CD4-positive, alpha-beta T cell treated with Interleukin-15 for 4 hours (primary cell): ENCODE measurements at places on chromosomes 4 and X.

DNA sequence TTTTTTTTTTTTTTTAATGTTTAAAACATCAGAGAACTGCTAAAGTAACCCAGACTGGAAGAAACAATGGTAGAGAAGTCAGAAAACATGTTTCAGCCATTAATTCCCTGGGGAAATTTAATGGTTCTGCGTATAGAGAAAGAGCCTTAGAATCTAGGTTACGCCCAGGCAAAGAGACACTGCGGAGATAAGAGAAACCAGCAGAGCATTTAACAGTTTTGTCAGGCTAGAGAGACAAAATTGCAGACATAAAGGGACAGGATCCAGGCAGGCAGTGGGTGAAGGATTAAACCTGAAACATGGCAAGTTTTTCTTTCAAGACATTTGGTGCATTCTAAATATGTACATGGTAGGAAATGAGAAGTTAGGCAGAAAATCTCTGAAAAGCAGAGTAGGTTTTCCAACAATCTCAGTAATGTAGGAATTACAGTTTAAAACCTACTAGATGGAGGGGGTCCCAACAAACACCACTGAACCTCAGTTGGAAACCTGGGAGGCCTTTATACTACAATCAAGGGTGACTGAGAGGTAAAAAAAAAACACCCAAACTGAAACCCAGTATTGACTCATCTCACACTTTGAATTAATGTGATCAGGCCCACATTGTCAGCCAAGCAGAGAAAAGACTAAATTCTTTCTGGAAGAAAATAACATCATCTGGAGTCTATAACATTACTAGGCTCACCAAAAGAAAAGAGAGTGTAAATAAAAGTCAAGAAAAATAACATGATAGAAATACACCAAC lies 254.2 kb upstream of the NWD2 start:
- no peak for DNase-seq

DNA sequence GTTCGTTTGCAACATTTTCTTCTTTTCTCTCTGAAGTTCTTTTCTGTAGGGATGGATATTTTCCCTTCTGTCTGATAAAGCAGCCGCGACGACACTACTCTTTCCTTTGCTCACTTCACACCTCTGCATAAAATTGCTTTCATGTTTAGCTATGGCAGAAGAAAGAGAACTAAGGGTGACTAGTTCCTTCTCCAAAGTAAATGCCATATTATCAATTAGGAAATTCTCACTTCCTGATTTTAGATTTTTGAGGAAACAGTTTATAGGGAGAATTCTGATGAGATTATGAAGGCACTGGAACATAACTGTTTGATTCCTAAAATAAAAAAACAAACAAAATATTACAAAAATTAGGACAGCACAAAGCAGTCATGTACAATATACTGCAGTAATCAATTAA lies 29.2 kb downstream of the FANCB start:
- no peak for DNase-seq

- DNase-seq, result no peak
Measured at GRCh38 chrX:119041175-119041574, 31.6 kb upstream of the CT47C1 start.

DNA sequence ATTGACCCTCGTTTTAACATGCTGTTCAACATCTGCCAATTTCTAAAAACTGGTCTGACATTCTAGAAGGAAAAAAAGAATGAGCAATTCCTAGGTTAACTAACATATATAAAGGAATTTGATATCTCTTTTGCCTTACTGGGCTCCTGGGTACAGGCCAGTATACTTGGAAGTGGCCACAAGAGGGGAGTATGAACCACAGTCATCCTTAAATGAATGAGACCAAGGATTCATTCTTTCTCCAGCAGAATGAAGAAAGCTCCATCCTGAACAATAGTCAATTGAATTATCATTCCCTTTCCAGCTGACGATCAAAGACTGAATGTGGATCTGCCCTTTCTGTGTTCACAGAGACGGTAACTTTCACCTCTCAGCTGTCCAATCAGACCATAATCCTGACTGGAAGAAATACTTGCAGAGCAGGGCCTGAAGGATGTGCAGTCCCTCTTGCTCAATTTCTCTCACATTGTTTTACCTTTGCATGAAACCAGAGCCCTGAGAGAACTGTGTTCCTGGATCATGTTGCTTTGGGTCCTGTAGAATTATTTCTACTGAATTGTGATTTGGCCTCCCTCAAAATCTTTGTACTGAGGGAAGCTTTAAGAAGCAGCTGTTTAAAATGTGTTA lies 14.8 kb upstream of the SPARCL1 start:
- DNase-seq, result no peak

DNA sequence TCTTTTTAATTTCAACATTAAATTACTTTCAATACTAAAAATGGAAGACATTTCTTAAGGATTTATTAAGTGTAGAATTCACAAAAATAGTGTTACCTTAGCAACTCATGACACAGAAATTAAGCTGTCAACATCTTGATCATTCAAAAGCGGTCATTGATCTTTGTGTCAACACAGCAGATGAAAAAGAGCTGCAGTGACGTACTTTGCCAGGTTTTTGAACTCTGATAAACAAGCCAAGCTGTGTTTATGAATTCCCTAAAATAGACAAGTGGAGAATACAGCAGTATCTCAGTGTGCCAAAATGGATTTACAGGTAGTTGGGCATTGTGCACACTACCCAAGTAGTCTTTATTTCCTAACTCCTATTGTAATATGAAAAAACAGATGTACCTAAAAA lies 1141.8 kb upstream of the PCDH7 start:
- DNase-seq, result no peak
